Ascending aorta (tissue), 2 donors: ENCODE measurements at places on chromosomes 7 and 10.

GRCh38 chr7:70553364-70553763, 578.6 kb upstream of the GALNT17 start:
- DNase-seq: no peak

DNA sequence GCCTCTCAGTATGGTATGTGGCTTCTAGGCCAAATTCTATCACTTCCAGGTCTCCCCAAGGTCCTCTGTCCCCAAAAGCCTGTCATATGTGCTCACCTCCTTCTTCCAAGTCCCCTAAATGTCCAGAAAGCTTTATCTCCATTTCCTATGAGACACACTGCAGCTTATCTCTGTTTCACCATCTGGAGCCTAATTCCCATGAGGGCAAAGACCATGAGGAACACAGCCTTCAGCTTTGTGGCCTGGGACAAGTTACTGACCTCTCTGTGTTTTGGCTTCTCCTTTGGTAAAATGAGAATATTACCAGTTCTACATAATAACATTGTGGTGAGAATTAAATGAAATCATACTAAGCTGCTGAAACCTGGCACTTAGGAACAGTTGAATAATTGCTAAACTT, 19.2 kb downstream of the ST8SIA6 start:
- DNase-seq: no peak

GRCh38 chr10:43355749-43356371, 15.6 kb upstream of the FXYD4 start:
- no peak for DNase-seq

GRCh38 chr10:126459032-126459831, 71.0 kb upstream of the ADAM12 start:
- no peak for DNase-seq

GRCh38 chr10:46546591-46547540, 9.6 kb downstream of the GPRIN2 start:
- DNase-seq: peak; percentile 64

DNA sequence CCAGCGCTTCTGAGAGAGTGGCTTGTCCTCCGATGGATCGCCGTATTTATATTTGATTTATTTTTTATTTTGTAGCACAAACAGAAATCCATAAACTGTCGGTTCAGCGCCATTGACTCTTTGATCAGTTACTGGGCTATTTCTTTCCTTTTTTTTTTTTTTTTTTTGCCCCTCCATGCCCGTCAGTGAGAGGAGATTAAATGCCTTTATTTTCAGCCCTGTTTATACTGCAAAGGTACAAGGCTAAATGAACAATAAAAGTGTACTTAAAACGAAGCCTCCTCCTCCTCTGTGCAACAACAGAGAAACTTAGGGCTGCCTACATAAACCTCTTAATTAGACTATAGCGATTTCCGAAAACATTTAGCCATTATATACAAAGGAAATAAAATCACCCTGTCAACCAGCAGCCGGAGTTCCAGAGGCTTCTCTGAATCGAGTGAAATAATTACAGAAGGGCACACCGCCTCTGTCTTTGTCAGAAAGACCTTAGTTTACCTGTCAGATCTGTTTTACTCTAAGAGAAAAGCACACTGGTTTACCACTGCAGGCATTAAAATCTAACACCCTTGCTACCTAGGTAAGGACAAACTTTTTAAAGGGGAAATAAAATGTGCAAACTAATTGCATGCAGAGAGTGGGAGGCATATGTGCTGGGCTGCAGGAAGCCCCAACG, 3.5 kb downstream of the EBF3 start:
- DNase-seq: no peak

- DNase-seq: no peak
Measured at GRCh38 chr10:96310321-96310669, 6.1 kb downstream of the DNTT start.

DNA sequence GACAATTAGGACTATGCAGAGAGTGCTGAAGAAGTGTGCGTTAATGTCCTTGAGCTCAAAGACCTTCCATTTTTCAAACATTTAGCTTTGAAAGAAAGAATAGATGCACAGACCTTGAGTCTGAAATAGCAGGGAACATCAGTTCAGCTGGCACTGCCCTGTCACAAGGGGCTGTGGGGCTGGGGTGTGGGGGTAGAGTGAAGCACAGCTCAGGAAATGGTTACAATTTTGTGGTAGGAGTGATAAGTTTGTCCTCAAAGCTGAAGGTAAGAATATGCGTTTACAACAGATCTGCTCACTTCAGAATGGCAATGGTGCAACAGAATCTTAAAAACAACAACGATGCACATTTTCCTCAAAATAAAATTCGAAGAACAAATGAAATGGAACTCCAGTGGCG, 33.6 kb downstream of the SMKR1 start:
- no peak for DNase-seq

- DNase-seq: peak; percentile 83
Measured at GRCh38 chr7:74289659-74290552, 699 bp downstream of the CLIP2 start.

DNA sequence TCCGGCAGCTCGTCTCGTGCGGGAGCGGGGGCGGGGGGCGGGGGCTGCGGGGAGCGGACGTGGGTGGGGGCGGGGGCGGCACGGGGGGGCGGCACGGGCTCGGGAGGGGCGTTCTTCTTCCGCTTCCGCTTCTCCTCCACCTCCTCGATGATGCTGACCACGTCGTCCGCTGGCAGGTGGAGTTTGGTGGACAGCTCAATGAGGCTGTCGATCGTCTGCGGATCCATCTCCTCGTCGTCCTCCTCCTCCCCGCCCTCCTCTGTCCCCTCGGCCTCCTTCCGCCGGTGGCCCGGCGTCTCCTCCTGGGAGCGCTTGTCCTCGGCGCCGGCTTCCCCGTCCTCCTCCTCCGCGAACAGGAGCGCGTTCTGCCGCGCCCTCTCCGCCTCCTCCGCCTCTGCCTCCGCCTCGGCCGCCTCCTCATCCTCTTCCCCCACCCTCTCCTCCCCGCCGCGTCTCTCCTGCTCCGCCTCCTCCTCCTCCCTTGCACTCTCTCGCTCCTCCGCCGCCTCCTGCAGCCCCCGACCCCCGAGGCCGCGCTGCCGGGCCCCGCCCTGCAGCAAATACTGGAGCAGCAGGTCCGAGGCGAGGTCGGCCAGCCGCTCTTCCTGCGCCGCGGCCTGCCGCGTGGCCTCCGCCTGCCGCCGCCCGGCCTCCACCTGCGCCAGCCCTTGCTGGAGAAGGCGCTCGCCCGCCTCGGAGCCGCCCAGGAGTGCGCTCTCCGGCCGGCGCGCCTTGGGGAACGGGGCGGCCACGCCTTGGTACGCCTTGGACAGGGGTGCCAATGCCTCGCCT, 1.9 kb downstream of the VGF start:
- no peak for DNase-seq

- no peak for DNase-seq
Measured at GRCh38 chr10:17665747-17666146, 21.8 kb downstream of the STAM start.

DNA sequence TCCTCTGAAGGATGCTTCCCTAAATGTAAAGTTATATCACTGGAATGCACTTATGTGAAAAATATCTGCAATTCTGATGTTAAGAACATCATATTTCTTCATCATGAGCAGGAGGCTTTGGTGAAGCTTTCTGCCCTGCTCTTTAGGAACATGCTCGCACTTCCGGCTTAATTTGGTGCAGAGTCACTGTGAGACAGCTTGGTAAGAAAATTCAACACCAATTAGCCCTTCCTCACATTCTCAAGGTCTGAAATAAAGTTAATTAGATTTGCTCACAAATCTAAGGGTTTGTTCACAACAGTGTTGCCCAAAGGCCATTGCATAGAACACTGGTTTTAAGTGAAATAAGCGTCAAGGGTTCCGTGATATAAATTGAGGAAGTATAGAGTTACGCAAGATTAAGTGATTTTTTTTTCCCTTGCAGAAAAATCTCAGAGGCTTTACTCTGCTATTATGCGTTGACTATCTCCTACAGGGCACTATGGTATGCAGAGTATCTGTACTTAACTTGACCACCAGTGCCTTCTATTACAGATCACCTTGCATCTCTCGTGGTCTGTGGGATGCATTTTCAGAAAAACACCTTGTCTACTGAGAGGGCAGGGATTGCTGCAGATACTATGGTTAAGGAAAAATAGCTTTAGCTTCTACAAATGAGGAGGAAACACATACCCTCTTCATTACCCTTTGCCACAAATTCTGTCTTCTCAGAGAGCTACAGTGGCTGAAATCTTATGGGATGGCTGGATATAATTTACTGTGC, 953.9 kb downstream of the TYW1 start:
- DNase-seq: no peak

DNA sequence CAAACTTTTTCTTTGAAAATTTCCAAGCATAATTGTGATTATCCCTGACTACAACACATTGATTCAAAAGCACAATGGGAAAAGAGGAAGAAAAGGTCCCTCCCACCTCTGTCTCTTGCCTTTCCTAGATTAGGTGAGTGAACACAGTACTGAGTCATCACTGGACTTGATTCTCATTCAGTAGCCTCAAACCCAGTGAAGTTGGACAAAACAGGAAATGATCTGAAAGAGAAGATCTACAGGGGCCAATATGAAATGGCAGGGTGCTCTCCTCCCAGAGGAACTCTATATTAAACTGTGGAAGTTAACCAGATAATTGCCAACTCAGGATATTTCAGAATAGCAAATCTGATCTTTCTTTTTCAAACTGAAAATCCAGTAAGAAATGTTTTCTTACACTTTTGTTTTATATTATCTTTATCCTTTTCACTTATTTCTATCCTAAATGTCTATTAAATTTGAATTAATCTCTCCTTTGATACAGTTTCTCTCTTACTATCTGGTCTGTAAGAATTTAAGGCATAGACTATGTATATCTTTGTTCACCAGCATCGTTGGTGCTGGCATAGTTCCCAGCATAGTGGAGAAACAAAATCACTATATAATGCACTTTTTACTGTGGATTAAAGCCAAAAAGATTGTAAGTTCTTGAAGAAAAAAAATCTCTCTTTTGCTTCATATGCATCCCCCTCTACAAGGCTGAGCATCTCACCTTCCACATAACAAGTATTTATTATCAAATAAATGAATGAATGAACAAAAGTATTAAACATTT, 41.4 kb upstream of the IKZF1 start:
- DNase-seq: no peak

GRCh38 chr10:59876695-59877094, 29.7 kb downstream of the CCDC6 start:
- no peak for DNase-seq

- DNase-seq: no peak
Measured at GRCh38 chr10:88179831-88180230, 316.4 kb downstream of the PTEN start.

DNA sequence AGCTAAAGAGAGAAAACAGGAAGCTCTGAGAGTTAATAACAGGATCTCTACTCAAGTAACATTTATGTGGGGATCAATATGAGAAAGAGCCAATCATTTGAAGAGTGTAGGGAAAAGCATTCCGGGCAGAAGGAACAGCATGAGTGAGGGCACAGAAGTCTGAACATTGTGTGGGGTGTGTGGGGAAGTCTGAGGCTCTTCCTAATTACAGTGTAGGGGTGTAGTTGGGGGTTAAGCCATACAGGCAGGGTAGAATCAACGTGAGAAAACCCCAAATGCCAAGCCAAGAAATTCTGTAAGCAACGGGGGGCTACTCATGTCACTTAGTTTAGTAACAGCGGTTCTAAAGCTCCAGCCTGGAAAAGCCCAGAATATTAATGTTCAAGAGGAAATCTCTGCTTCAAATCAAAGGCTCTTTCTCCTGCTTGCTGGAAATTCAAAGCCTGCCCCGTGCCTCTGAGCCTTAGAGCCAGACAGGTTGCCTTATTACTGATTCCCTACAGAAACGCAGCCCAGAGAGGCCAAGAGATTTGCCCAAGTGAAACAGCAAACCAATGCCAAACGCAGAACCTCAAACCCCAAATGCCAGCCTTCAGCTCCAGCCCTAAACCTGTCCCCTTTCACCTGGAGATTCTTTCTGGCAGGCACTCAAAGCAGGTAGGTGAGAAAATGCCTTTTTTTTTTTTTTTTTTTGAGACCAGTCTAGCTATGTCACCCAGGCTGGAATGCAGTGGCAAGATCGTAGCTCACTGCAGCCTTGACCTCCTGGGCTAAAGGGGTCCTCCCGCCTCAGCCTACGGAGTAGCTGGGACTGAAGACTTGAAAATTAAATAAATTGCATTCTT, 36.1 kb downstream of the DNAJB12 start:
- DNase-seq: no peak

DNA sequence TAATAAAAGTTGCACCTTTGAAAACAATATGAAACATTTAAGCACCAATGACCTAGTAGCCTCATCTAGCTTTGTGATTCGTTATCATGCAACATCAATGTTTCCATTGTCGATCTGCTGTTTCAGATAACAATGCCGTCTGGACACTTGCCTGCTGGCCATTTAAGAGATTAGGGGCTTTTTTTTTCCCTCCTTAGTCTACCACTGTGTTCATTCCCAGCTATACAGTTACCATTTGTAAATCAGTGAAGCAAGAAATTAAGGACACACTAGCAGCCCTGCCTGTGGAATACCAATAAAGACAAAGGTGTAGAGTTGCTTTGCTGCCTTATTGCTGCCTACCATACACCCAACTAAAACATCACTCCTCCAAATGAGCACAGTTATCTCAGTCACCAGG, 37.6 kb upstream of the MYO3A start:
- no peak for DNase-seq

DNA sequence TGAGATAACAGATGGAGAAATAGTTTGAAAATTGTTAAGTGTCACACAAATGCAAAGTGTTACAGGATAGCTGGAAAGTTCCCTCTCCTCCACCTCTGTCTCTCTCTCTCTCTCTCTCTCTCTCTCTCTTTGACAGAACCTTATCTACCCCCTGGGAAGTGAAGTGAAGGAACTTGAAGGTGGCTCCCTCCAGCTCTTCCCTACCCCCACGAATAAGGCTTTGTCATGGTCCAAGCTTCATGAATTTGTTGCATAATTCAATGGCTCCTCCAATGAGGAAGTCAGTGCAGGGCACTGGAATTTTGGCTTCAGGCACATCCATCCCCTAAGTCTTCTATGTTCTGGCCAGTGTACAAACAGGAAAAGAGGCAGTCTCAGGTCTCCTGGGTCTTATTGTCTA, 66.4 kb downstream of the CDHR3 start:
- no peak for DNase-seq

- DNase-seq: no peak
Measured at GRCh38 chr7:140945940-140946339, 21.2 kb upstream of the BRAF start.

- DNase-seq: no peak
Measured at GRCh38 chr10:3729397-3729976, 55.5 kb downstream of the KLF6 start.

- no peak for DNase-seq
Measured at GRCh38 chr7:28592861-28593260, 180.5 kb downstream of the CREB5 start.

DNA sequence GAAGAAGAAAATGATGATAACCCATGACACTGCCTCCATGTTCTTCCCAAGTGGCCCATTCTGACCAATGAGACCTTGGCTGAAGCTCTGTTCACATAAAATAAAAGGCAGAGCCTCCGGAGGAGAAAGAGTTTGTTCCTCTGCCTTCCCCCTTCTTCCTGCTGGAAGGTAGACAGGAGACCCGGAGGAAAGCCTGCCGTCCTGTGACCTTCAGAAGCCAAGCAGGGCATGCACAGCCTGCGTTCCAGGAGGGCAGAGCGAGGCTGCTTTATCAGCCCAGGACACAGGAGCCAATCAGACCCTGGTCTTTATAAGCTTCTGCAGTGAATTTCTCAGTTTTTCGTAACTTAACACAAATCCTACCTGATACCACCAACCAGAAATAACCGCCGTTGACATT, 8.6 kb upstream of the GRID1 start:
- no peak for DNase-seq
